KG1 (cell line): ENCODE measurements at places on chromosomes 7 and 10.

GRCh38 chr7:122550545-122550944, 148.4 kb downstream of the RNF133 start:
- no peak for DNase-seq

- no peak for DNase-seq
These were observed 53.9 kb downstream of the AP3M1 start for GRCh38 chr10:74096777-74097176.

GRCh38 chr10:131453721-131454634, 142.5 kb upstream of the TCERG1L start:
- peak; percentile 4 for DNase-seq

DNA sequence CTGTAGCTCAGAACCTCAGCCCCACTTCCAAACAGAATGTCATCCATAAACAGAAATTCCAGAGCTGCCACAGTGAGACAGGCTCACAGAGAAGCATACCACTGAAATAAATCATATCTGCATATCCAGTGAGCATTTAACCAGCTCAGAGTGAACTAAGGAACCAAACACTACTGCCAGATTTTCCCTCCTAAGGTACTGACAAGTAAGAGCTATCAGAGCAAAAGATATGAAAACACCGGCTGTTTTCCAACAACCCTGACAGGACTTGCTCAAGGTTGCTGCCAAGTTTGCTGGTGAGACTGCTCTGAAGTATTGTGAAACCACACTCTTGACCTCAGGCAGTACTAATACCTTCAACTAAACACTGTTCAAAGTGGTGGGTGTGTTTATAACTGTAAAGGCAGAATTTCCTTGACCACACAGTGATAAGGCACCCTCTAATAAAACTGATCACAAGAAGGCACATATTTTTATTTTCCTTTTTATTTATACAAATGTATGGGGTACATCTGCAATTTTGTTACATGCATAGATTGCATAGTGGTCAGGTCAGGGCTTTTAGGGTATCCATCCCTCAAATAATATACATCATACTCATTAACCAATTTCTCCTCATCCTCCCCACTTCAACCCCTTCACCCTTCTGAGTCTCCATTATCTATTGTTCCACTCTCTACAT, 18.3 kb downstream of the SGMS1 start:
- DNase-seq, result no peak

DNA sequence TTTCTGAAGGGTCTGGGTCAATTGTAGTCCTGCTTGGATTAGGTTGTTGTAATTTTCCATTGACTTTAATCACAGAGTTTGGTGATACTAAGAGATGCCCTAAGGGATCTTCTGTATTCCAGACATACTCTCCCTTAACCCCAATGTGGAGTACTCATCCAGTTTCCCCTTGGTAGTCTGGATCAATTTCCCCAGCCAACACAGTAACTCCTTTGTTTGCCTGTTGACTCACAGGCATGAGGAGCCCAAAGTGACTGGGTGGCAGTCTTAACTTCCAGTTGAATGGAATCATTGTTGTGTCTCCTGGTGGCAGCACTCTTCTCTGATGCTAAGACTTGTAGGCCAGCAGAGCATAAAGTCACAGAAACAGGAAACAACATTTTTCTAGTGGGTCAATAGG, 41.5 kb upstream of the PIK3CG start:
- DNase-seq, result no peak

- no peak for DNase-seq
These were observed 30.4 kb upstream of the DDC start for GRCh38 chr7:50595491-50596102.

DNA sequence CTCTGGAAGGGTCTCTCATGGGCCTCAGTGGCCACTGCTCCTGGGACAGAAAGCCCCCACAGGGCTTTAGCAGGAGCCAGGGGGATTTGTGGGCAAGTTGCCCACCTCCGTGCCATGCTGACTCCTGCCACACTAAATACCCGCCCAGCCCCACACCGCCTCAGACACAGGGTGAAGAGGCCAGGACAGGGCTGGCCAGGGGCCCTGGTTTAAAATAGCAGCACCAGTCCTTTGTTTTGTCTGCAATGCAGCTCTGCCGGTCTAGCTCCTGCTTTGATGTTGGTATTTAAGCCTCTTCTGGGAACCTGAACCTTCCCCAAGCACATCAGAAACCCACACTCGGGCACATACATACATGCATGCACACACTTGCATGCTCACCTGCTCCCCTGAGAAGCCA, 14.4 kb upstream of the TNRC18 start:
- no peak for DNase-seq

DNA sequence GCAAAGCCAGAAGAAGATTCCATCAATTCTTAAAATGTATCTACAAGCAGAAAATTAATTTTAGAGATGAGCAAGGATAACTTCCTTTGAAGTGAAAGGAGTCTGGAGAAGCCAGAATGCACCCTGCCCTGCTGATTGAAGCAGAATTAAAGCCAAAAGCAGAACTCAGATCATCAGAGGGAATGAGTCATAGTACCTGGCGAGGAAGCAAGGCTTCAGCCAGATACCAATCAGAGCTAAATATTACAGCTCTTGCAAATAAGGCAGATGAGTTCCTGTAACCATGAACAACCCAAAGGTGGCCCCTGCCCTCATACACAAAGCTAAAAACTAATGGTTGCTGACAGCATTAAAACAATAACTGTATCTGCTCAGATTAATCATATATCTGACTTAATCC, 10.4 kb downstream of the HTR7 start:
- DNase-seq, result no peak

GRCh38 chr7:1829111-1829510, 159.0 kb downstream of the ELFN1 start:
- no peak for DNase-seq

GRCh38 chr10:112839928-112840654, 110.0 kb upstream of the TCF7L2 start:
- no peak for DNase-seq

GRCh38 chr10:219731-220472, 84.6 kb downstream of the ZMYND11 start:
- no peak for DNase-seq

DNA sequence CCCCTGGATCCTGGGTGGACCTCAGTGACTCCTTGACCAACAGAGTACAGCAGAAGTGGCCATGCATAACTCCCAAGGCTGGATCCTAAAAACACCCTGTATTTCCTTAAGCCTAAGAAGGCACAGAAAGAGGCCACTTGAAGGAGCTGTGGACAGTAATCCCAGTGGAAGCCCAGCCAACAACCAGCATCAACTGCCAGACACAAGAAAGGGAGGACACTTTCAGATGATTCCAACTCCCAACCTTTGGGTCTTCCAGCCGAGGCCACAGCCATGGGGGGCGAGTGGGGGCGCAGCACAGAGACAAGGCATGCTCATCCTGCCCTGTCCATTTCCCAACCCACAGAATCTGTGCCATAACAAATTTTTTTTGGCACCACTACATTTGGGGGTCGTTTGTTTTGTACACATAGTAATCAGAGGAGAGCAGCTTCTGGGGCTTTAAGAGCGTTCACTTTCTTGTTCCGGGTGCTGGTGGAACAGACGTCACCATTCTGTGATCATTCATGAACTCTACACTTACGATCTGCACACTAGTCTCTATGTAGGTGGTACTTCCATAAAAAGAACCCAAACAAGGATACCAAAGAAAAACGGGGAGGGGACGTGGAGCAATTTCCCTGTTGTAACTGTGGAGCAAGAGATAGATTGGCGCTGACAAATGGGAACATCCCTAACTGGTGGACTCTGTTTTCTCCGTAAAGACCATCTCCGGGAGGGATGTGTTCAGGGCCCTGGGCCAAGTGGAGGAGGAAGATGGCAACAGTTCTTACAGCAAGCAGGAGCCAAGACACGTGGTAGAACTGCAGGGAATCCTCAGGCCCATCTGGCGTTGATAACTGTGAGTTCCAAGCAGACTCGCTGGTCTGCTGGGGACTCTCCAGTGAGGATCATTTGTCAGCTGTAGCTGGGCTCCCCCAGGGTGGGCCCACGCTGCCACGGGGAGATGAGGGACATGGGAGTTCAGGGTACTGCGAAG, 6.0 kb upstream of the SLC29A3 start:
- DNase-seq, result no peak

GRCh38 chr7:150787321-150788281, 12.6 kb downstream of the TMEM176B start:
- peak; percentile 16 for DNase-seq

DNA sequence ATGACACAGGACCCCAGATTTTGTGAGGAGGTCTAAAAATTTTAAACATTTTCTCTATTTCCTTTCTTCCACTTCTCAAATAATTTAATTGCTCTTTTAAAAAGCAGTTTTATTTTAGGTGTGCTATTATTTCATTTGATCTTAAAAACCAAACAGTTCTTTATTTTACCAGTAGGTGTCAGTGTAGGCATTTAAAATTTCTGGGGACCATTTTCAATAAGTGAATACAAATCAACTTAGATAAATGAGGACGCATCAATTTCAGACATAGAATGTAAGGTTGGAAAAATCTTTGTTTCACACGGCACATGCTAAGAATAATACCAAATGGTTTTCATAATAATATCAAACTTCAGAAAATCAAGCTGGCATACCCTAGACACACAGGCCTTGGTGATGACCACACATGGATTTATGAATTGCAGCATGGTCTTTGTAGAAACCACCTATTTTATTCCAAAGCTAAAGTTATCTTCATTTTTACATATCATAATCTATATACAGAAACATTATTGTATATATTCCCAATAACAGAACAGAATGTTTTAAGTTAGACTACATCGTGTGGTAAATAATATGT, 127.6 kb upstream of the SLC26A5 start:
- DNase-seq, result peak; percentile 0

DNA sequence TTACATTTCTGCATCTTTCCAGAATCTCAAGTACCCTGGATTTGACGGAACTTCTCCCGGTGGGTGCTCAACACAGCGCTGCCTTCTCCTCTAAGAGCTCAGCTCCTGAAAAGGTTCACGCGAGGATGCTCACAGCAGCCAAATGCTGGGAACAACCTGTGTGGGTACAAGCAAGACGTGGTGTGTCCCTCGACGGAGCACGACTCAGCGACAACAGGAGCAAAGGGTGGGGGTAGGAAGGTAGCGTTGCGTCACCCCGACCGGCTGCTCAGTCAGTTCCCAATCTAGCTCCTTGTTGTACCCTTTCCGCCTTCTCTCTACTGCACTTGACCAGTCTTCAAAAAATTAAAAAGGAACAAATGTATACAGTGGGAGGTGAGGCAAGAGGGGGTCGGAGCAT, 117.3 kb downstream of the PTPRN2 start:
- no peak for DNase-seq

DNA sequence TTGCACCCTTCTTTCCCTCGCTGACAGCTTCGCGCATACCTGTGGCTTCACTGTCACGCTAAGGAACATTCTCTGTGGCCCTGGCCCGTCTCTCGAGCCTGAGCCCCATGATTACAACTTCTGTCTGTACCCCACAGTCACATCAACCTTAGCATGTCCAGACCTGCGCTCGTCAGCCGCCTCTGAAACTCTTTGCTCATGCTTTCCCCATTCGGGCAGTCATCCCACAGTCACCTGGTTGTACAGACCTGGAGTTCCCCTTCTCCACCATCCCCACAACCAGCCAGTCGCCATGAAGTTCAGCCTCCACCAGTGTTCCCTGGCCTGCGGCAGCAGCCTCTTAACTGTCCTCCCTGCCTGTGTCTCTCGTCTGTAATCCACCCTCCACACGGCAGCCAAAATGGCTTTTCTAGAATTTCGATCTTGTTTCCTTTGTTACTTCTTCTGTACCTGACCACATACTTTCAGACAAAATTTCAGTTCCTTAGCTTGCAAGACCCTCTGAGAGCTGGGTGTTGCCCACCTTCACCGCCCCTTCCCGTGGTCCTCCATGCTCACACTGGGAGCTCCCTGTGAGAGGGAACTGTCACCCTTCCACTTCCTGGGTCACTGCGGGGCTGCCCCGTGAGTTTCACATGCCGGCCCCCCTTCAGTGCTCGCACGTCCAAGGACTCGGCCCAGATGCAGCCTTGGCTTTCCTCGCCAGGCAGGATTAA, 229.2 kb downstream of the CELF2 start:
- DNase-seq, result no peak

- DNase-seq, result no peak
These were observed 1.2 kb downstream of the PARP12 start for GRCh38 chr7:140061607-140061930.

GRCh38 chr7:114450431-114450830, 35.8 kb downstream of the FOXP2 start:
- DNase-seq, result no peak

GRCh38 chr10:120600871-120601649, 144.0 kb downstream of the PLPP4 start:
- DNase-seq, result no peak

DNA sequence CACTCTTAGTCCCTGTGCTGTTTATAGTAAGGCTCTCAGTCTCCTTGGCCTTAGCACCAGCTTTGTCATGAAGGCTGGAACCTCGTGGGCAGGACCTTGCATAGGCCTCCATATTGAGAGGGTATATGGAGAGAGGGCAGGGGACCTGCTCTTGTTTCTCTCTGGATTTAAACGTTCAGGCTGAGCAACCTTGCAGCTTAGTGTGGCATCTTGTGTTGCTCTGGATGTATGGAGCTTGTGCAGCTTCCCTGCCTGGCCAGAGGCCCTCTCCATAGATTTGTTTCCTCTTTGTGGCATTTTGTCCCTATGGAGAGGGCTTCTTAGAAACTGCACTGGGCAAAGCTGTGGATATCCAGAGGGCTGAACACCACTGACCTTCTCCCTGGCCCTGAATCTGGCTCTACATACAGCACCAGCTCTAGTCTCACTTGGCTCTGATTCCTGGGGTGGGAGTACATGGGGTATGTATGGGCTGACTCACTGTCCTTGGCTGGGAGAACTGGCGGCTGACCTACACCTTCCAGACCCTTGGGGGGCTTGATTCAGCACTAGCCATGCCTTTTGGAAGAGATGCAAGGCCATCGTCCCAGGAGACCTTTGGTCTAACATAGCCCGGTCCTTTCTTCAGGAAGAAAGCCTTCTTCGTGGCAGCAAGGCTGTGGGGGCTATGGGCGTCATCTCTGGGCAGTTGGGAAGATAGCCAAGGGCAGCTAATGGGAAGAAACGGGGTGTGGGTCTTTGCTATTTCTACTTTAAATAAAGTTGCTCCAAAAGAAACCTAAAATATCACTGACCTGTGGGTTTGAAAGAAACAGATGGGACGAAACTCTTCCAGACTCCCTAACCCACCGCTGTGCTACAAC, 30.5 kb downstream of the ITPRIP start:
- no peak for DNase-seq
